ENCODE measurements at places on chromosomes 5 and 9. TPM values are rescaled to one million over a fixed set of nuclear protein-coding genes. Genes with fewer than 3 reads are reported as not detected.

DNA sequence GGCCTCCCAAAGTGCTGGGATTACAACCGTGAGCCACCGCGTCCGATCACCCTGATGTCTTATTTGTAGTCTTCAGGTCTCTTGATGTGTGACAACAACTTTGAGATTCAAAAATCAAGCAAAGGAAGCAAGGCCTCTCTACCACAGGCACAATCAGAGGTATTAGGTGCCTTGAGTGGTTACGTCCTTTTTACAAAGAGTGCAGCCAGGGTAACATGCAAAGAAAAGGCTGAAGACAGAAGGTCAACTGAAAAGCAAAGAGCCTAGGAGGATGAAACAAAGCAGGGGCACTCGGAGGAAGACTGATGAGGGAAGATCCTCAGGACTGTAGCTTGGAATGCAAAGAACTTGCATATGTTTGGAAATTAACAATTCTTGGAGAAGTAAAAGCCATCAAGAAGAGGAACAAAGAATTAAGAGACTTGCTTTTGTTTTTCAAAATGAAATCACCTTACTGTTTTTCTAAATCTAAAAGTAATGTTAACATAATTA, 362.1 kb downstream of the EBF1 start:
- H3K27ac ChIP-seq, result no peak overlapping the region
- no peaks in the 10 kb centered on the region for H3K4me1 ChIP-seq
- no peaks in the 10 kb centered on the region for H3K36me3 ChIP-seq
- H3K4me3 ChIP-seq, result no peak overlapping the region

UNC5A gene
- 0.72 TPM for total RNA-seq

- peak; percentile 72 for DNase-seq
- peaks cover 8% of the 10 kb centered on the region for H3K27me3 ChIP-seq
- H3K4me3 ChIP-seq, result no peak overlapping the region
- no peak overlapping the region for H3K27ac ChIP-seq
Measured at GRCh38 chr5:139767960-139768359, 27.6 kb upstream of the PSD2 start.

DNA sequence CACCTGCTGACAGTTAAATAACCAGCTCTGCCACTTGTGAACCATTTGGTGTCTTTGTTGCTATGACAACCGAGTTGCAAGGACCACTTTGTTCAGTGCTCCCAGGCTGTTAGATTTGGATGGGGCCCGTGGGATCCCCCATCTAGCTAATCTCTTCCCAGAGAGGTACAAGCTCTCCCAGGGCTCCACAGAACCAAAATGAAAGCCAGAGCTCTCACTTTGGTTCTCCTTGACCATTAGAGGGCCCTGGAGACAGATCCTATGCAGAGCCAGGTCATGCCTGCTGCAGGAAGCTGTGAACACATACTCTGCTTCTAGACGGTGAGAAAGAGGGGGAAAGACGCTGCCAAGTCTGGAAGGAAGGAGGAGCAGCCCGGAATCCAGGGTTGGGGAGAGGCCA, 224.6 kb downstream of the GABBR2 start:
- no peak overlapping the region for H3K4me3 ChIP-seq
- DNase-seq, result no peak
- H3K27ac ChIP-seq, result no peak overlapping the region
- no peaks in the 10 kb centered on the region for H3K36me3 ChIP-seq
- no peaks in the 10 kb centered on the region for H3K27me3 ChIP-seq

- H3K27me3 ChIP-seq, result no peaks in the 10 kb centered on the region
- no peaks in the 10 kb centered on the region for H3K36me3 ChIP-seq
- H3K4me1 ChIP-seq, result no peaks in the 10 kb centered on the region
- no peak overlapping the region for H3K27ac ChIP-seq
Measured at GRCh38 chr5:68644971-68645370, 429.4 kb downstream of the PIK3R1 start.

- H3K27me3 ChIP-seq, result no peaks in the 10 kb centered on the region
- no peak for DNase-seq
- peak overlapping the region; percentile 78 for H3K27ac ChIP-seq
- no peak overlapping the region for H3K4me3 ChIP-seq
- peaks cover 82% of the 10 kb centered on the region for H3K36me3 ChIP-seq
Measured at GRCh38 chr5:150022681-150023080, 22.1 kb downstream of the HMGXB3 start.

TLR4 gene
- 43.5 TPM for total RNA-seq

ARHGEF28 gene
- 61.2 TPM for total RNA-seq

IDNK gene
- total RNA-seq, result 25.2 TPM

SEMA6A gene
- total RNA-seq, result 108 TPM

DNA sequence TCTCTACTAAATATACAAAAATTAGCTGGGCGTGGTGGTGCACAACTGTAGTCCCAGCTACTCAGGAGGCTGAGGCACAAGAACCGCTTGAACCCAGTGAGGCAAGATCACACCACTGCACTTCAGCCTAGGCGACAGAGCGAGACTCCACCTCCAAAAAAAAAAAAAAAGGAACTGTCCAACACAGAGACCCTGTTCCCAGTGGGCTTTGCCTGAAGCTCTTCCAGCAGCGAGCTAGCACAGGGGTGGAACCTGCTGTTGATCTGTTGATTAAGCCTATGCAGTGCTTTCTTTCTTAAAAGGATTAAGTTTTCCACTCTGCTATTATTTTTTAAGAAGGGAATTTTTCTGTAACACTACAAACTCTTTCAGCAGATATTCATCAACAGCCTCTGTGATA, 171.0 kb upstream of the TUT7 start:
- H3K36me3 ChIP-seq, result no peaks in the 10 kb centered on the region
- H3K27ac ChIP-seq, result no peak overlapping the region
- no peak overlapping the region for H3K4me3 ChIP-seq
- H3K4me1 ChIP-seq, result no peaks in the 10 kb centered on the region
- no peak for DNase-seq

GNE gene
- total RNA-seq, result 18.4 TPM
